Sciatic nerve (tissue), 2 donors: ENCODE measurements at places on chromosomes 3 and 15. TPM values are rescaled to one million over a fixed set of nuclear protein-coding genes. Genes with fewer than 3 reads are reported as not detected.

Gene PP2D1
- not detected for total RNA-seq

DNA sequence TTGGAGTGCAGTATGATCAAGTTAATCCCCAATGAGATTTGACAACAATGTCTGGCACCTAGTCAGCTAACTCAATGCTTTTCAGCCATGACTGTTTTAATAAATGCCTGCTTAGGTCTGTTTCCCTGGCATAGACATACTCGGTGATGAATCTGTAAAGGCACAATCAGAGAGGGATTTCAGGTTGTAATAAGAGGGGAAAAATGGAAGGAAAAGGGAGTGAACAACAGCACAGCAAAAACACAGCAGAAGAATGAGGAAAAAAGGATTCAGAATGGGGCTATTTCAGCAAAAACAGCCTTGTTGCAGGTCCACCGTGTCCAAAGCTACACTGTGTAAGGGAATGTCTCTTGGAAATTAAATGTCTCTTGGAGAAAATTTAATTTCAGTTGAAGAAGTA lies 19.3 kb upstream of the CHD2 start:
- no peak for DNase-seq

Gene VEPH1
- 1.0 TPM for total RNA-seq

DNA sequence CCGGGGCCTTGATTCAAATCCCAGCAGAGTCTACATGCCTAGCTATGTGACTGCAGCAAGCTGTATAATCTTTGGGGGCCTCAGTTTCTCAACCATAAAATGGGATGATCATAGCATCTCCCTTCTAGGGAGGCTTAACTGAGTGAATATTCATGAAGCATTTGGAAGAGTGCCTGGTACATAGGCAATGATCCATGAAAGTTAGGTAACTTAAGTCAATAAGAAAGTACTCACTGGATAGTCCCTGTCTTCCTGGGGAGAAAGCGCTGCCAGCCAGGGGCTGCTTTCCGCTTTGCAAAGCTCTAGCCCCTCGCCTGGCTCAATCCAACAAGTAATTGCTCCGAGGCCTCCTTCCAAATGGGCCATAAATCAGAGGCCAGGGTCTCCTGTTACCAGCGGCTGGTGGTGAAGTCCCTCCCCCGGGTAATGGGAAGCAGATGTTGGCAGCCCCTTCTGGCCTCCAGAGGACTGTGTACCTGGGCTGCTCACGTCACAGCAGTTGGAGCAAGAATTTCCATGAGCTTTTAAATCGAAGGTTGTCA lies 521.9 kb upstream of the PROK2 start:
- no peak for DNase-seq

Gene ATR
- total RNA-seq: 30.5 TPM

Gene GOLGA6L7
- not detected for total RNA-seq

DNA sequence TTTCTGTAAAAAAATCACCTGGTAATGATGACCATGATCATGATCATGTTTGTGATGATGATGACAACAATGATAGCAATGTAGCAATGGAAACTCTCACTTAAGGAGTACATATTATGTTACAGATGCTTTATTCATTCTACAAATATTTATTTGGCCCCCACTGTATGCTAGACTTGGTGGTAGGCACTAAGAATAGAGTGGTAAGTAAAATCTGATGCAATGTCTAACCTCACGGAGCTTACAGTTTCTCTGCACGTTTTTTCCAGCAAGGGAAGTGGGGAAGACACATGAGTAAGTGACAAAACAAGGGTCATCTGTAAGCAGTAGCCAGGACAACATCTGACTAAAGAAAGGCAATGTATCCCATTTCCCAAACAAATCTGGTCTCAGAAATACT lies 199.4 kb upstream of the MRPL3 start:
- DNase-seq: no peak

GRCh38 chr3:171979081-171979480 lies 60.3 kb upstream of the FNDC3B start:
- DNase-seq: no peak
